ENCODE measurements at places on chromosomes 16 and 17.
A peak's percentile ranks its signal among the peaks of the same experiment; 100 is the strongest.

DNA sequence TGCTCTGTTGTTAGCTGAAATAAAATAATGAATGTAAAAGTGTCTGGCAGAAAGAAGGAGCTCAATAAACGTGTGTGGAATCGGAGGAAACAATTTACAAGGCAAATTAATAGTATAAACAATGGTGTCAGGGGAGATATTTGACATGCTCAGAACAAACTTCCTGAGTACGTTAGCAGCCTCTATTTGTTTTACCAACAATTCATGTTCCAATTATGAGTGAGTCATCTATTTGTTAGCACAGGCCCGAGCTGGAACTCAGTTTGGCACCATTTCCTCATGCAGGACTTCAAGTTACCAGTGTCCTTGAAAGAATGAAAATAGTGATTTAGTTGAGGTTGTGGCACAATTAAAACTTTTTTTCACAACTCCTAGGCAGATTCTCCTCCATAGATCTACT is 9.1 kb downstream of the ASIC2 start:
- no peak for DNase-seq

GRCh38 chr17:2724784-2725164 is 13.2 kb upstream of the CLUH start:
- peak; percentile 69 for DNase-seq

GRCh38 chr17:80879723-80880647 is 111.7 kb upstream of the CHMP6 start:
- no peak for DNase-seq

DNA sequence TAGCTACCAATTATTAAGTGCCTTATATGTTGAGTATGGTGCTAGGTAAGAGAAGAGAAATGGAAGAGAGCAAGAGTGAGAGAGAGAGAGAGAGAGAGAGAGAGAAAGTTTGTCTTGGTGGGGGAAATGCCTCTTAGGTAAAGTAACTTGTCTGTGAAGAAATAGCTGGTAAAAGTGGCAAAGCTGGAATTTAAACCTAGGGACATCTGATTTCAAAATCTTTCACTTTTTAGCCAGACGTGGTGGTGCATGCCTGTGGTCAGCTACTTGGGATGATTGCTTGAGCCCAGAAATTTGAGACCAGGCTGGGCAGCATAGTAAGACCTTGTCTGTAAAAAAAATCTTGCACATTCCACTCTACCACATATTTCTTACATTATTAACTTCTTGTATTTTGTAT is 23.0 kb upstream of the CDR2 start:
- no peak for DNase-seq

GRCh38 chr16:89017543-89018281 is 40.7 kb upstream of the CBFA2T3 start:
- DNase-seq, result no peak

GRCh38 chr17:17560975-17561374 is 30.5 kb downstream of the PEMT start:
- no peak for DNase-seq

DNA sequence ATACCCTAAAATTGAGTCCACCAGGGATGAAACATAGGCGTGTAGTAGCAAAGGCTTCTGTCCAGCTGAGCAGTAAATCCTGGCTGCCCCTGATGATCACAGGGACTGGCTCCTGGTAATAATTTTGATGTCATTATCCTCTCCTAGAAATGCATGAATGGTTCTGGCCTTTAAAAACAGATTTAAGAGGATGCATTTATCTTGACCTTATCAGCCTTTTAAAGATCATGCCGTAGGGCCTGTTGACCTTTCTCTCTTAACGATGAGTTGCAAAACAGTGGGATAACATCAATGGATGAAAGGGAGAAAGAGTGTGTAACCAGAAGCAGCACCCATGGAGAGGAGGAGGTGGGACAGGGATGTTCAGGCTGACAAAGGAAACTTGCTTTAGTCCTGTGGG is 128.5 kb downstream of the CA10 start:
- DNase-seq, result no peak

GRCh38 chr17:34305061-34305460 is 14.2 kb upstream of the CCL8 start:
- DNase-seq, result no peak

- no peak for DNase-seq
Measured at GRCh38 chr16:9185381-9185780, 93.9 kb downstream of the HAPSTR1 start.

Data from hematopoietic multipotent progenitor cell treated with erythropoietin and hydrocortisone succinate and interleukin-3 and kit ligand, for 6 days (in vitro differentiated cells).